ENCODE measurements at places on chromosomes 4 and X.
A peak's percentile ranks its signal among the peaks of the same experiment; 100 is the strongest.

- DNase-seq = no peak
Observed at GRCh38 chrX:46311581-46312120, 233.6 kb downstream of the ZNF674 start.

GRCh38 chrX:14591976-14592375, 62.6 kb downstream of the GLRA2 start:
- no peak for DNase-seq

GRCh38 chr4:79756140-79756895, 316.7 kb downstream of the ANTXR2 start:
- no peak for DNase-seq

DNA sequence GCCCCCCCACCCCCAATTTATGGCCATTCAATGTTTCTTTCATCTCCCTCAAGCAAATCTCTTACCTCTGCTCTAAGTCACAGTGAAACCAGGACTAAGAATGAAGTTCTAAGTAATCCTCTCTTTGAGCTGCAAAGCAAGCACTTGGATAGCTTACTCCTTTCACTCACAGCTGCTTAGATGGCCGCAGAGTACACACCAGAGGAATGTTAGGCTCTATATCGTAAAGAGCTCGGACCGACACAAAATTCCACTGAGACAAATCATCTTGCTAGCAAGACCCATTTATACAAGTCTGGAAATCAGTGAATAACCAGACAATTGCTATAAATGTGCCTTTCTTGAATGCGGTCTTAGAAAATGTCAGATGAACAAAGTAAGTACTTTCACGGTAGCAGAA, 135.0 kb downstream of the IDS start:
- no peak for DNase-seq

DNA sequence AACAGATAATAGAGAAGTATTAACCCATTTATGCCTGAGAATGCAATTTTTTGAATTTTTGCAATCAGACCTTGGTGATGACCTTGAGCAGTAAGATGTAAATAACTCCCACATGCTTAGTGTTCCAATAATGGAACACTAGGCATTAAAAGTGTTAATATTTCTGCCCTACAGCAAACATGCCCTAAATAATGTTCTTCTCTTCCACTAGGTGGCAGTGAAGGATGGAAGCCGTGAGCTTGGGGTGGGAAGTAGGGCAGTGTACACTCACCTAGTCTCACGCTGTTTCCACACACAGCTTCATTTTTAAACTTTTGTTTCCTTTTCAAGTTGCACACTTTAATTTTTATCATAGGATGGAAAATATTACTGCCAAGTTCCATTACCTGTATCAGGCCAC, 613.1 kb upstream of the HS3ST1 start:
- DNase-seq = peak; percentile 10

DNA sequence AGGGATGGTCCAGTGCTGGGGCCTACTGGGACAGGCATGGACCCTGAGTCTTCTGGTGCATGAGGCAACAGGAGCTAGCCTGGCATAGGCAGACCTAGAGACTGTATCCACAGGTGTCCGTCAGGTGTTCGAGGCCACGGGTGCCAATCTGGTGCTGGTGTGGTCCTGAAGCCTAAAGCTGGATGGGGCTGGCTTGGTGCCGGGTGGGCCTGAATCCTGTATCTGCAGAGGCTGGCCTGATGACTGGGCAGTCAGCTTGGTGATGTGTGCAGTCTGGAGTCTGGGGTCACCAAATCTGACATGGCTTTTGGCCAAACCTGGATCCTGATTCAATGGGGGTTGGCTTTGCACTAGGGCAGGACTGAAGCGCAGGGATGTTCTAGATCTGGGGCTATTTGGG, 269.8 kb upstream of the GRIA3 start:
- no peak for DNase-seq

DNA sequence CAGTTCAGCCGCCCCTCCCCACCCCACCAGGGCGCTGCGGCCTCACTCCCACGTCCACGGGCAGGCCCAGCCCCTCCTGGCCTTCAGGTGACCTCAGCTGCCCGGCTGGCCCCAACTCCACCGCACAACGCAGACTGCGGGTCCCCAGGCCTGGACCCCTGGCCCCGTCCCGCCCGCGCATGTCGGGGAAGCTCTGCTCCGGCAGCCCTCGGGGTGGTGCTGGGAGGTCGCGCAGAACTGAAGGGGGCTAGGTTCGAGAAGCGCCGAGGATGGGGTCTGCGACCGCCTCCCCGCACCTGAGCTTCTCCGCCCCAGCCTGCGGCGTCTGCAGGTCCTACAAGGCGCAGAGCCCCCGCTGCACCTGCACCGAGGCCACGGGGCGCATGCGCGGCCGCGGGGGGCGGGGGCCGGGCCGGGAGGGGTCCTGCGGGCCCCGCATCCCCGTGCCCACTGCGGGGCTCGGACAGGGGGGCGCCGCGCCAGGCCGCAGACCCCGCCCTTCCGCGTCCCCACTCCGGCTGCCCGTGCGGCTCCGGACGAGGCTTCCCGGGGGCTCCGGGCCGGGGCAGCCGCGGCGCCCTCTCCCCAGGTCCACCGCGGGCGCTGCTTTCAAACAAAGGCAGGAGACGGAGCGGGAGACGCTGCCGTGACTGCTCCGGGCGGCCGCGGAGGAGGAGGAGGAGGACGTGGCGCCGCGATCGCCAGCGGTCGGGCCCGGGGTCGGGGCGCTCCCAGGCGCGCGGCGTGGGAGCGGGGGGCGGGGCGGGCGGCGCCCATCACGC, 672 bp upstream of the NAT8L start:
- no peak for DNase-seq

DNA sequence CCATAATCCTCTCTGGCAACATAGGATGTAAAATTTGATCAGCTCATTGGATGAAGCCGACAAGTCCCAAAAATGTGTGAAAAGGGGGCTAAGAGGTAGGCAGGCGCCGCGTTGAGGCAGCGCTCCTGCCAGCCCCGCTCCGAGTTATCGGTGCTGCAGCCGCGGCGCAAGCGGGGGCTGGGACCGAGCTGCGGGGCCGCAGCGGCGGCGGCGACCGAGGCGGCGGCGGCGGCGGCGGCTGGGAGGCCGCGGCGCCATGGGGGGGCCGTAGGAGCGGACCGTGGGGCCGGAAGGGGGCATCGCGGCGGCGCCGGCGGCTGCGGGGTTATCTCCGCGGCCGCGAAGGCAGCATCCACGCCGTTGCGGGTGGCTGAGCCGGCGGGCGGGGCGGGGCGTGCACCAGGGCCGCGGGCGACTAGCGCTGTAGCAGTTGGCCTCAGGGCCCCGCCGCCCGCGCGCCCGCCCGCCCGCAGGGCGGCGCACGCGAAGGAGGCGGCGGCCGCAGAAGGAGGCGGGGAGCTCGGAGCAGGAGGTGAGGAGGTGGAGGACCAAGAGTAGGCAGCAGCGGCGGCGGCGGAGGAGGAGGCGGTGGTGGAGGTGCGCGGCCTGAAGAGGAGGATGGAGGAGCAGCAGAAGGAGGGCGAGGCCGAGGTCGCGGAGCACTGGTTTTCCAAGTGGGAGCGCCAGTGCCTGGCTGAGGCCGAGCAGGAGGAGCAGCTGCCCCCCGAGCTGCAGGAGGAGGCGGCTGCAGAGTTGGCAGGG, 126.0 kb upstream of the CXorf66 start:
- DNase-seq = no peak

DNA sequence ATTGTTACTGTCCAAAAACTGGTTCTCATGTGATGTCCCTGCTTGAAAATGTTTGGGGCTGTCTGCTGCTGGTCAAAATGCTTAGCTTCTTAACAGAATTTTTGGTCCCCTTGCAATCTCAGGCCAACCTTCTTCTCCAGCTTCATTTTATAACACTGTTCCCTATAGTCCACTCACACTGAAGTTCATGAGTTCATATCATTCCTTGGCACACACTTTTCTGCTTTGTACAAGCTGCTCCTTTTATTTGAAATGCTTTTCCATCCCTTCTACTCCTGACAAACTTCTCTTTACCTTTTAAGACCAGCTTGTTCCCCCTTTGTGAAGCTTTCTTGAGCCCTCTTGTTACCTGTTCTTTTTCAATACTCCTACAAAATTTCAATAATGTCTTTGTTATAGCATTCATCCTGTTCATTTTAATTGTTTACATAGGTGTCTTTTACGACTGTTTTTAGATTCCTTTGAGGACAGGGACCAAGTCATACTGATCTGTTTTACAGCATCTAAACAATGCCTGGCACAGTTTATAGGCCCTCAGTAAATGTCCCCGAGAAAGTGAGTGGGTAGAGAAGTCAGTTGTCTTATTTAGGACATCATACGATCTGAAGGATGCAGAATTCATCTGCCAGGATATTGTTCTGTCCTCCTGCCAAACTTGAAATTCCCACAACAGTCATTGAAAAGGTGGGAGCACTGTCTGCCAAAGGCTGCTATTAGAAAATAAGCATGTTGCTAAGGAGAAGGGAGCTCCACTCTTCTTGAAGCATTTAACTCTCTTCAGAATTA, 134.4 kb upstream of the BMPR1B start:
- no peak for DNase-seq

GRCh38 chrX:39939678-39940077, 158.1 kb downstream of the BCOR start:
- DNase-seq = no peak

DNA sequence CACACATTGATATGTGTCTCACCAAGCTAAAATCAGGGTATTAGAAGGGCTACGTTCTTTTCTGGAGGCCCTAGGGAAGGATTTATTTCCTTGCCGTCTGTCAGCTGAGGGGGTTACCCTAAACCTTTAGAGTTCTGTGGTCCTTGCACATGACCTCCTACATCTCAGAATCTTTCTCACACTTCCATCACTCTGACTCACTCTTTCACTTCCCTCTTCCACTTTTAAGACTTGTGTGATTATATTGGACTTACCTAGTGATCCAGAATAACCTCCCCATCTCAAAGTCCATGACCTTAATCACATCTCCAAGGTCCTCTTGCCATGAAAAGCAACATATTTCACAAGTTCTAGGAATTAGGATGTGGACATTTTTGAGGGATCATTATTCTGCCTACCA, 53.6 kb upstream of the FUNDC1 start:
- DNase-seq = no peak

GRCh38 chr4:171534391-171534790, 278.8 kb upstream of the GALNTL6 start:
- no peak for DNase-seq

DNA sequence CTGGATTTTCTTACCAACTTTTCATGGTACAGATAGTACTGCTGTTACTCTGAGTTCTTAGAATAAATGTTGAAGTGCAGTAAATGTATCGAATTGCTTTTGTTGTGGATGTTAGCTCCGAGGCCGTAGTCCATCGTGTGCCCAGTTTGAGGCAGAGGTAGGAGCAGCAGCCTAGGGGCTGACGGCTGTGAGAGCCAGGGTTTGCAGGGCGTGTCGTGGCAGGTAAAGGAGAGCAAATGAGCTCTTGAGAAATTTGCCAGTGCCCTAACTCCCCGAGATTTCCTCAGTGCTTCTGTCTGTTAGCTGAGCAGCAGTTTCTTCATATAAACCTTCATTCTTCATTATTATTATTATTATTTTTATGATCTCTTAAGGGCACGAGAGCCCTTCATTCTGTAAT, 21.6 kb downstream of the PRIMPOL start:
- DNase-seq = no peak

- no peak for DNase-seq
Observed at GRCh38 chrX:15336023-15336413, 695 bp upstream of the PIGA start.

- DNase-seq = no peak
Observed at GRCh38 chr4:120399826-120400225, 333.2 kb upstream of the MAD2L1 start.

All from NCI-H2029 treated with DMSO at 0.1 percent for 48 hours (cell line).